Activated CD8-positive, alpha-beta T cell treated with anti-CD3 and anti-CD28 coated beads for 36 hours (primary cell): ENCODE measurements at places on chromosomes 5 and 9. TPM values are rescaled to one million over a fixed set of nuclear protein-coding genes. Genes with fewer than 3 reads are reported as not detected.
A peak's percentile ranks its signal among the peaks of the same experiment; 100 is the strongest.

DNA sequence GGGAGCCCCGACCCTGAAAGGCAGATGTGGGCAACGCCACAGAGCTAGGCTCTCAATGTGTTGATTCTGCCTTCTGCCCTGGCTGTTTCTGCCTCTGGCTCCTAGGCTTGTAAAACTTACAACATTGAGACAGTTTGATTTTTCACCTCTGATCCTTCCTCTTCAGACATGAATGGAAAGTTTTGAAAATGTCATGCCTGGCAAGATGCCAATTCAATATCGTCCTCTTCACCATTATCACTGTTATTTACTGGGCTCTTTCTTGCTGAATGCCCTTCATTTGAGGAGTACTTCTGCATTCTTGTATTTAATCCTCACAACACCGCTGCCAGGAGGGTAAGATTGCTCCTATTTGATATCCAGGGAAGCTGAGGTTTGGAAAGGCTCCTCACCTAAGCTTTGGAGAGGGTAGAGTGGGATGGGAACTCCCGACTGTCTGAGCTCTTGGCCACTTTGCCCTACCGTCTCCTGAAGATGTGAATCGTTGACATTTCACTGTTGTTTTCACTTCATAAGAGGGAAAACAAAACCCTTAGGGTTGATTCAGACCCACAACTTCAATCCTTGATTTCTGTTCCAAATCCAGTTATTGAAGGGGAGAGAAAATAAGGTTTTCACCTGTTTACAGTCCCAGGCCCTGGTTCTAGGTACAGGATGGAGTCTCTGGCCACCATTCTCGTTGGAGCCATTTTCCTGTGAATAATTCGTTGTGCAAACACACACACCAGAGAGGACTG, 12.7 kb upstream of the FGF1 start:
- no peak for DNase-seq

- DNase-seq = no peak
Measured at GRCh38 chr9:130565792-130566191, 13.6 kb upstream of the FUBP3 start.

- no peak for DNase-seq
Measured at GRCh38 chr5:144857454-144857853, 686.8 kb downstream of the KCTD16 start.

DNA sequence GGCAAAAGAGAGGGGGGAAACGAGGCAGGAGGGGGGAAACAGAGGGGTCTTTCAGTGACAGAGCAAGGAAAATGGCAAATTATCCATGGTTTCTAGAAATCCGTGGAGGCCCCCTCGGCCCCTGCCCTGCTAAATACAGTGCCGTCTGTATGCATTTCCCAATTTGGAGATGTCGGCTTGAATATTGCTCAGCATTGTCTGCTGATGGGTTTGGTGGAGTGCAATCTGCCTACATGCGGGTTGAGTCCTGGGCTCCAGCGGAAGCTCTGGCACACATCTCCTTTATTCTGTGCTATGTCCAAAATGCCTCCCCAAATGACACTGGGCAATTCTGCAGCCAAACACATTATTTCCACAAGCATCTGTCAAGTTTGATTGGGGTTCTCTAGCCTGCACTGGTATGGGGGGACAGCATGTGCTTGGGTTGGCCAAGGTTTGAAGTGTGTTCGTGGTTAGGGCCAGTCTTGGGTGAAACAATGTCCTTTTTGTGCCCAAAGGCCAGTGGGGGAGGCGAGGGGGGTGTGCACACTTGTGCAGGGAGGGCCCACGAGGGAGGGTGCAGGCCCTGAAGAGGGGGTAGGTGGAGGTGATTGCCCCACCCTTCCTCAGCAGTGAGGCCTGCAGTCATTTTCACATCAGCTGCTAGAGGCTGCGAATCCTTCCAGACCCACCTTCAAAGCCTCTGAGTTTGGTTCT, 6.2 kb upstream of the NEUROG1 start:
- DNase-seq = no peak

- DNase-seq = no peak
Measured at GRCh38 chr9:125393426-125393825, 131.8 kb downstream of the GAPVD1 start.

DNA sequence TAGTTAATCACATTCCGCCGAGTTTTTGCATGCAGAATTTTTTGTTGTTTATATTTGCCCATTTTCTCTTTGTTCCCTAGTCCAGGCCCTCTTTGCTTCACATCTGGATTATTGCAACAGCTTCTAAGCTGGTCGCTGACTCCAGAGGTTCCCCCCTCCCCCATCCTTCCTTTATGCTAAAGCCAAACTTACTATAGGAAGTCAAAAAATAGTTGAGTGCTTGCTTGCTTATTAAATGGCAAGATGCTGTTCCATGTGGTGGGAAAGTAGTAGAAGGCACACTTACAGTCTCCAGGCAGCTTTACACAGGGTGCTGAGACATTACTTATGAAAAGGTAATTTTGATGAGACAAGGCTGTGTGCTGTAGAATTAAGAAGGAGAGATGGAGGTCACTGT, 1.3 kb downstream of the ZBTB34 start:
- DNase-seq = peak; percentile 13

DNA sequence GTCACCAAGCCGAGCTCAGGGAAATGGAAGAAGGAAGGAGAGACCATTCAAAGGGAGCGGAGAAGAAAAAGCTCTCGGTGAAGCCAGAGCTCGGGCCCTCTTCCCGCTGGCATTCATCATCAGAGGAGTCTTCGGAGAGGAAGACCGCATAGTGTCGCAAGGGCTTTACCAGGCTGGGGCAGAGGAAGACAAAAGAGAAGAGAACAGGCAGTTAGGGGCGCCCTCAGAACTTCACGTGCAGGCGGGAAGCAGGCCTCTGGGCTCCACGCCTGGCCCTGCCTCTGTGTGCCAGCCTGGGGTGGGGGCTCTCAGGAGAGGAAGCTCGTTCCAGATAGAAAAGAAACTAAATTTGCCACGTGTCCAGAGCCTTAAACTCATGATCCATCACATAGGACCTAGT, 31.7 kb downstream of the CRB2 start:
- DNase-seq = no peak

DNA sequence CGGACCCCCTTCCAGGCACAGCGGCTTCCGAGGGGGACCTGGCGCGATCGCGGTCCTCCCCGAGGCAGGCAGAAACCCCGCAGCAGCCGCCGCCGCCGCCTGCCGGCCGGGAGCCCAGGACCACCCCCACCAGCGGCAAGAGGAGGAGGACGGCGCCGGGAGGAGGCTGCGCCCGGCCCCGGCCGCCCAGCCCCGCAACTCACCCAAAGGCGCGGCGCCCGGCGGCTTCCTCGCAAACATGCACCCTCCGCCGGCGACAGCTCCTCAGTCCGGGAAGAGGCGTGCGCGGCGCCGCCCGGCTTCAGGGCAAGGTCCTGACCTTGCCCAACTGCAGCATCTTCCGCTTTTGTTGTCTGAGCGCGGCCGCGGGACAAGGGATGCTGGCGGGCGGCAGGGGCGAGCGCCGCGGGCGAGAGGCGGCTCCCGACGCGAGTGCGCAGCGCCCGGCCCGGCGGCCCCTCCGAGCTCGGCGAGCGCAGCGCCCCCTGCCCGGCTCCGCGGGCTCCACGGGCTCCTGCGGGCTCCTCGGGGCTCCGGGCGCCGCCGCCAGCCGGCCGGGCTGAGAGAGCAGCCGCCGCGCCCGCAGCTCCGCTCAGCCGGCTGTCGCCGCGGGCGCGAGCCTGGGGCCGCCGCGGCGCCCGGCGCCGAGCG, 507 bp downstream of the CTNND2 start:
- DNase-seq = peak; percentile 2

DNA sequence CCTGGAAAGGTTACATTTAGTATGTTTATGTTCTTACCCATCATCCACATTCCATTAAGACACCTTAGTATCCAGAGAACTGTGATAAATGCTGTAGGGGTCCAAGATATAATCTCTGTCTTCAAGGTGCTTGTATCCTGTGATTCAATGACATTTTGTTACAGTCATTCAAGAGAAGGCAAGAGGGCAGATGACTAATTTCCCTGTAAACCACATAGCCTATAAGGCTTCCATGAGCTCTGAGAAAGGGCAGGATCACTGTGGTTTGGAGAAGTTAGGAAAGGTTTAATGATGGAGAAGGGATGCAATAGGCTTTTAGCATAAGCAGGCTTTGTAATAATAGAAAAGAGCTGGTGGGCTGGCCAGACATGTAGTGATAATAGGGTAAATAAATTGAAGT, 40.0 kb downstream of the PAPPA start:
- no peak for DNase-seq

GRCh38 chr5:9686216-9686615, 56.1 kb upstream of the TAS2R1 start:
- DNase-seq = no peak

DNA sequence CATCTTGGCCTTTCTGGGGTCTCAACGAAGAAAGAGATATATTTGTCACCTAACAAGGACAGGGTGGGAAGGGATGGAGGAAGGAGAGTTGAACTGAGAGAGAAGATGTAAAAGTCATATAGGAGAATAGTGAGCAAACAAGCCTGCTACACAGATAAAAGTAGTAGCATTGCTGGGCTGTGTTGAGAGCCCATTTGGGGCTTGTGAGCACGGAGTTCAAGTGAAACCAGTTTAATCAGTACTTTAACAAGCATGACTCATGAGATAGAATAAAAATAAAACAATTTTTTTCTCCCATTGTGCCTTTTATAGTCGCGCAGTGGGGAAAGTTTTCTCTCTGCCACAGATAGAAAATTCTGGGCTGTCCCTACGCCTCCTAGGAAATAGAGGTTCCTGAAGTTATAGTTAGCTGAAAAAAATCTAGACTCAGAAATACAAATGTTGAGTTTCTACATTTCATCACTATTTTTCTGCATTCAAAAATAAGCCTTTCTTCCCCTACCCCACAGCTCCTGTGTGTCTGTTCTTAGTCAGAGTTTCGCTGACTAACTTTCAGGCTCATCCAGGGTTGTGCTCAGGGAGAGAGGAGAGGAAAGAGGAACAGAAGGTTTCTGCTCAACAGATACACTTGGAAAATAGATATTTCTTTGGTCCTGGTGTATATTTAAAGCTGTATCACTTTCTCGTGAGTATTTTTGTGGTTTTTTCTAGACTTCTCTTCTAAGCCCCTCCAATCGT, 395.8 kb upstream of the ADAMTSL1 start:
- DNase-seq = no peak

GRCh38 chr5:171945066-171945465, 61.4 kb downstream of the FBXW11 start:
- DNase-seq = no peak

- no peak for DNase-seq
Measured at GRCh38 chr9:110986529-110986928, 51.7 kb downstream of the LPAR1 start.

The GPX3 gene
- not detected for total RNA-seq

The DRD1 gene
- not detected for total RNA-seq

The PRLR gene
- not detected for total RNA-seq

The ZNF608 gene
- total RNA-seq = not detected

The SOWAHA gene
- not detected for total RNA-seq

The PRUNE2 gene
- 0.72 TPM for total RNA-seq

The TSSK1B gene
- total RNA-seq = not detected

The DIAPH1 gene
- total RNA-seq = 218 TPM
